ENCODE measurements at places on chromosomes 11 and 22. TPM values are rescaled to one million over a fixed set of nuclear protein-coding genes. Genes with fewer than 3 reads are reported as not detected.

DNA sequence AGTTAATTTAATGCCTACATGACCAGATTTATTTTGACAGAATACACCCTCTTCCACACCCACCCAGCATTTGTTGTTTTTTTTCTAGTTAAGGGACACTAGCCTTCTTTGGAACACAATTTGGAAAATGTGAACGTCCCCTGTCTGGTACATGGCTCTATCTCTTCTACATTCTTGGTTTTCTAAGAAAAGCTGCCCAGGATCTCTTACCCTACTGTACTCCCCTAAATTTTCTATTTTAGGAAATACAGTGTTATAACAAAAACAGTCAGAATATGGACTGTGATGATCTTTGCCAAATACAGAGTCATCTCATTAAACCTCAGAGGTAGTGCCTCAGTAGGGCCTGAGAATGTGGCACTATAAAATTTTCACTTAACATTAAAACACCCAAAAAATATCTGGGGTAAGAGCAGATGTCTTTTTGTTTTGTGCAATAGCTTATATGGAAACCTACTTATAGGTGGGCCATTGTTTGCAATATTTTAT lies 93.1 kb upstream of the SPON1 start:
- no peak for DNase-seq

C1QTNF6 gene
- 26.7 TPM for polyA plus RNA-seq

DNA sequence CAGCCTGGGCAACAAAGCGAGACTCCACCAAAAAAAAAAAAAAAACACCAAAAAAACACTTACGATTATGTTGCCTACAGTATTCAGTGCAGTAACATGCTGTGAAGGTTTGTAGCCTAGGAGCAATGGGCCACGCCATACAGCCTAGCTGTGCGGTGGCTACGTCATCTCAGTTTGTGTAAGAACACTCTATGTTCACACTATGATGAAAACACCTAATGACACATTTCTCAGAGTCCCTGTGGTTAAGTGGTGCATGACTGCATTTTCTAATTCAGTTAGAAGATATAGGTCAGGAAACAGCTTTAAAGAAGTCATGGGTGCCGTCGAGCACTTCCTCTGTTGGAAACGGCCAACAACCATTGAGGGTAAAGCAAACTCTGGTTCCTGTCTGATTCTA lies 75.7 kb upstream of the ANO1 start:
- no peak for DNase-seq

DNA sequence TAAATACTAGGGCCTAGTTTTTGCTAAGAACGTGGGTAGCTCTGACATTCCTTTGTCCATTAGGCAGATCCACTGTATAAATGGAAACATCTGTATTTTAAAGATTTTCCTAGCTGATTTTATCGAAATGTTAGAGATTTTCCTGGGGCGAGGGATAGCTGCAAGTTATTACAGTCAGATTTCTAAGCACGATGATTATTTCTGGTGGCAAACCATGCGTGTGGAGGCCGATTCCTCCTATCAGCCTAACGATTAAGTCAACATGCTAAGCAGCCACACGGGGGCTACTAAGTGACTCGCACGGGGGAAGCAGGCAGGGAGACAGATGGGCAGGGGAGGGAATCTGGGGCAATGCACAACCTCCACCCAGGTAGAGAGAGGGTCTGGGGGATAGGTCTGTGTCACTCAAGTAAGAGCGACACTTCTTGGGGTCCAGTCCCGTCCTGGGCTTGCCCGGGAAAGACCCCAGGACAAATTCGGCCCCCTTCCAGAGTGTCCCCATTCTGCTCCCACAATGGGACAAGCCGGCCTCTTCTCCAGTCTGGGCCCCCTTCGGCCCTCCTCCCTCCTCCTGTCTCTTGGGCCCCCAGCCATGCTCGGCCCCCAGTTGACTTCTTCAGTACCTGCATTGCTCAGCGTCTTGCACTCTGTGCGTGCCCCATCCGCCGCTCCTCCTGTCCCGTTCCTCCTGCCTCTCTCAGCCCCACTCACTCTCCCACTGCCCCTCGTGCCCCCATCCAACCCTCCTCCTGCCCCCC lies 571 bp downstream of the C11orf24 start:
- peak; percentile 94 for DNase-seq

GRCh38 chr22:22215659-22216449 lies 28.7 kb upstream of the VPREB1 start:
- no peak for DNase-seq

All from A549 (cell line).